ENCODE measurements at places on chromosomes 11 and 22. TPM values are rescaled to one million over a fixed set of nuclear protein-coding genes. Genes with fewer than 3 reads are reported as not detected.

NLRP14 gene
- not detected for total RNA-seq

TSGA10IP gene
- not detected for total RNA-seq

NEFH gene
- 0.18 TPM for total RNA-seq

OR10A2 gene
- not detected for total RNA-seq

GPR83 gene
- total RNA-seq, result 0.36 TPM

DNA sequence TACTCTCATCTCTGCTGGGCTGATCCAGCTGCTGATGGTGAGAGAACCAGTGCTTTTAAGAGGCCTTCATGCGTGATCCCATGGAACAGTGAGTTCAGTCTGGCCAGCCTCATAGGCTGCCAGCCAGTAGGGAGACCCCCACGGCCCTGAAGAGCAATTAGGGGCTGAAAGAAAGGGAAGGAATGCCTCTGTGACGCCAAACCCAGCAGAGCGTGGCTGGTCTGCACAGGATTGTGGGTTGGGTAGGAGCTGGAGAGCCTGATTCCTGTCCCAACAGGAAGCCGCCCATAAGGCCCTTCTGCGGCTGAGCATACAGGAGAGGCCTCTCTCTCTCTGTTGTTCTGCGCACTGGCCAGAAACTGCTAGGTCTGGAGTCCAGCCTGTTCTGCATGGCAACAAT, 181.5 kb upstream of the E2F8 start:
- DNase-seq, result no peak

GRCh38 chr22:28018461-28018927, 99.4 kb upstream of the PITPNB start:
- no peak for DNase-seq

GRCh38 chr11:95675585-95675984, 114.0 kb downstream of the FAM76B start:
- DNase-seq, result no peak

DNA sequence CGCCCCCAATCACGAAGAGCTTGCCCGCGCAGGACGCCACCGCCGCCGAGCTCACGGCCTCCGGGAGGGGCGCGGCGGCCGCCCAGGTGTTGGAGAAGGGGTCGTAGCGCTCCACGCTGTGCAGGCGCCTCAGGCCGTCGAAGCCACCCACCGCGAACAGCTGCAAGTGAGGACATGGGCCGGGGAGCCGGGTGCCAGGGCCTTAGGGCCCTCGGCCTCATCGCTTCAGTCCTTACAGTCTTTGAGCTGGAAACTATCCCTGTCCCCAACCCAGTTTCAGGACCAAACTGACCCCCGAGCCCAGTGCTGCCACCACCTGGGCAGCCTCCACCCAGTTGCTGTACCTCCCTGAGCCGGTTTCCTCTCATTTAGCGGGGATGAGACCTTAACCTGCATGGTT, 7.6 kb downstream of the KLHL35 start:
- DNase-seq, result no peak

DNA sequence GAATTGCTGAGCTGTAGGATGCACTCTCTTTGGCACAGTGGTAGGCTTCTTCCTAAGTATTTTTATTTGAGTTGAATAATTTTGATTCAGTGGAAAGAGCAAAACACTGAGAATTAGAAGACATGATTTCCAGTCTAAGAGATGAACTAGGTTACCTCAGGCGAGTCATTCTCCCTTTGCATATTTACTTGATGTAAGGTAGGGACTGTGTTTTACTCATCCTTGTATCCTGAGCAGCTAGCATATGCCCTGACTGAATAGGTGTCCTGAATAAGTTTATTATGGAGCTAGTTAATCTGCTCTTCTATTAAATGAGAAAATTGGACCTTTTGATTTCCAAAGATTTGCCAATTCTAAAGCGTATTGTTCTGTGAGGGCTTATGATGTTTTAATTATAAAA, 50.7 kb downstream of the STIM1 start:
- DNase-seq, result no peak
